Renal cortical epithelial cell (primary cell): ENCODE measurements at places on chromosomes 16 and 17.

- no peak for DNase-seq
Measured at GRCh38 chr16:27205423-27206065, 2.2 kb downstream of the KDM8 start.

DNA sequence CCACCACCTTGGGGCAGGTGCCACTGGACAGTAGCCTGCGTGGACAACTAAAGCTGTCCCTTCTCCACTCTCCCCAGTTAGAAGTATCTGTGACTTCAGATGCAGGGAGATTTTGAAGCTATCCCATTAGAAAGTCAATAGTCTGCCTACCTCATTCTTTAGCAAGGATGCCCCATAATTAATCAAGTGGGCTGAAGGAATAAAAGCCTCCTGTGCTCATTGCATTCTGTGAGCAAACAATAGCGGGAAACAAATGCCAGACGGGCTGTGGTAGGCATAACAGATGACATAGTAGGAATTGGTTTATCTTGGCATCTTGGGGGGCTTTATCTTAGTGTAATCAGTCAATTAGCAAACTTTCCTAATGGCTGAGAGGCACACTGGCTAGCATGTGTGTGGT, 96.7 kb upstream of the HSBP1 start:
- DNase-seq = no peak

DNA sequence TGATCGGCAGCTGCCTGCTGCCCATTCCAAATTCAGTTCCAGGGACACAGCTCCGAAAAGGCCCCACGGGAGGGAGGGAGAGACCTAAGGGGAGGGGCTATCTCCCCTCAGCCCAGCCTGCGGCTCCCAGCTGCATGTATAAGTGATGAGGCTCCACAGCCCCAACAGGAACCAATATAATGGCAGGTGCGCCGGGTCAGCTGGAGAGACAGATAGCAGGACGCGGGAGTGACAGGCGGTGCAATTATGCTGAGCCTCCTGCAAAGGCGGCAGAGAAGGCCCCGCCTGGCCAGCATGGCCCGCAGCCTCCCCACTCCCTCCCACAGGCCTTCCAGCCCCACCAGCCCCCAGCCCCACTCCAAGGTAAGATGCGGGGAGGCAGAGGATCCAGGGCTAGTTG, 8.1 kb upstream of the C1QL1 start:
- no peak for DNase-seq

GRCh38 chr17:79159926-79160325, 85.3 kb downstream of the ENGASE start:
- no peak for DNase-seq

DNA sequence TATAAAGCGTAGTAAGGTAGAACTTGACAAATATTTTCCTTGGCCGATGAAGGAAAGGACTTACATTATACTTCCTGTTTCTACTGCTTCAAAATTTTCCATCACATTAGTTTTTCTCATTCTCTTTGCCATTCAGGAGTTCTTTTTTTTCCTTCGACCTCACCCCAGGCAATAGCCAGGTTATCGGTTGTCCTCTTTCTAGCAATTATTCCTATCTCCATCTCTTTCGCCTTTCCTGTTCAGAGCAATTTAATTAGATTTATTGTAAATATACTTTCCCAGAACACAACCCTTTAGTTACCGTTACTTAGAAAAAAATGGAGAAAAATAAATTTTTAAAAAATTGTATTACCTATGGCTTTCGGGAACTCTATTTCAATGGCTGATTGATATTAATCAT, 205.2 kb downstream of the KCNJ2 start:
- no peak for DNase-seq

DNA sequence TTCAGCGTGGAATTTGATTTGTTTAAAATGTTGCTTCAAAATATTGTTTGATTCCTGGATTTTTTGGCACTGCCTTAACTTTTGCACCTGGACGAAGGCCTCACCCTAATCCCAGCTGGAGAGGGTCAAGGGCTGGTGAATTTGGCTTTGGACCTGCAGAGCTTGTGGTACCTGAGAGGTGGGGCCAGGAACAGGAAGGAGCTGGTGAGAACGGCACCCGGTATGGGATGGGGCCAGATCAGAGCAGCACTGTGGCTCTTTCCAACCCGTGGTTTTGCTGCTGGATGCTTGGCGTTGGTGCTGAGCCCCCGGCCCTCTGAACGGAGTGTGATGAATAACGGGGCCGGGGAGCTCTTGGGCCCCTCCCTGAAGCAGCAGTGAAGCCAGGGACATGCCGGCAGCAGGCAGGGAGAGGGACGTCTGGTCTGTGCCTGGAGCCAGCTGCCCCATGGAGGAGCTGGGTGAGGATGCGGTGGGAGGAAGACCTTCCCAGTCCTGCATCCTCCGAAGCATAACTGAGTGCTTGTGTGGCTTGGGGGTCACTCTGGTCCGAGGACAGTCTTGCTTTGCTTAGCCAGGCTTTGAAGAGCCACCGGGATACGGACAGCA, 275.4 kb downstream of the SEC14L1 start:
- no peak for DNase-seq

GRCh38 chr16:66746682-66747081, 4.7 kb downstream of the DYNC1LI2 start:
- DNase-seq = peak; percentile 71

GRCh38 chr16:31084584-31085302, 4.0 kb downstream of the PRSS53 start:
- DNase-seq = no peak

- no peak for DNase-seq
Measured at GRCh38 chr16:70801611-70802010, 653 bp upstream of the VAC14 start.

DNA sequence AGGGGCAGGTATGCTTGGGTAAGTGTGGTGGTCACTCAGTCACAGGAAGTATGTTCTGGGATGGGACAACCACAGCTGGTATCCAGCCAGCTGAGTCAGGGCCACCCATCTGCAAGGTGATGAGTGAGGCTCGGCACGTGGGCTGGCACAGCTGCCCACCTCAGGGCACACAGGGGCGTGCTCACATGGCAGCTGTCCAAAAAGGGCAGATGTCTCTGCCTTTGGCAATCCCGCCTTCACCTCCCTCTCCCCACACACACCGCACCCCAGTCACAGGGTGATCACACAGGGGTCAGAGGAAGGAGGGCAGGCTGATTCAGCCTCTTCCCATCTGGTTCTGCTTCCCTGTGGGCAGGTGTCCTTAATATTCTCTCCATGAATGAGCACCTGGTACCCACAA, 85.9 kb upstream of the TOB1 start:
- peak; percentile 47 for DNase-seq

DNA sequence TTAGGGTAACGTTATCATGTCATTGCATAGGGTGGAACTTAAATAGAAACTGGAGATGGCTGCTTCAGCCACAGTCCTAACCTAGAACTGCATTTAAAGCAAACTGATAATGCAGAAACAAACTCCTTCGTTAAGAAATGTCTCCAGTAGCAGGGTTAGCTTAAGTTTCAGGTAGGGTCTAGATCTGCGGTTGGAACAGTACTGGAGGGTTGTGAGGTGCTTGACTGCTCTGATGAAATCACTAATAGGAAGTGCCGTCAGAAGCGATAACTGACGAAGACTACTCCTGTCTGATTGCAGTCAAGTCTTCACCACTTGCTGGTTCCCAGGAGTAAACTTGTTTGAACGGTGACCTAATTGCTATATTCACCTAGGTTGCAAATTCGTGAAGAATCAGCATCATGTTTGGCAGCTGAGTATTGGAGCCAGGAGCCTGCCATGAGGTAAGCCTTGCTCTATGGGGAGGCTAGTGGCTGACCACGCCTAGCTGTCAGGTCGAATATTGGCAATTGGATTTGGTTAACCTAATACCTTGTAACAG, 24.5 kb downstream of the TRPV2 start:
- peak; percentile 31 for DNase-seq

DNA sequence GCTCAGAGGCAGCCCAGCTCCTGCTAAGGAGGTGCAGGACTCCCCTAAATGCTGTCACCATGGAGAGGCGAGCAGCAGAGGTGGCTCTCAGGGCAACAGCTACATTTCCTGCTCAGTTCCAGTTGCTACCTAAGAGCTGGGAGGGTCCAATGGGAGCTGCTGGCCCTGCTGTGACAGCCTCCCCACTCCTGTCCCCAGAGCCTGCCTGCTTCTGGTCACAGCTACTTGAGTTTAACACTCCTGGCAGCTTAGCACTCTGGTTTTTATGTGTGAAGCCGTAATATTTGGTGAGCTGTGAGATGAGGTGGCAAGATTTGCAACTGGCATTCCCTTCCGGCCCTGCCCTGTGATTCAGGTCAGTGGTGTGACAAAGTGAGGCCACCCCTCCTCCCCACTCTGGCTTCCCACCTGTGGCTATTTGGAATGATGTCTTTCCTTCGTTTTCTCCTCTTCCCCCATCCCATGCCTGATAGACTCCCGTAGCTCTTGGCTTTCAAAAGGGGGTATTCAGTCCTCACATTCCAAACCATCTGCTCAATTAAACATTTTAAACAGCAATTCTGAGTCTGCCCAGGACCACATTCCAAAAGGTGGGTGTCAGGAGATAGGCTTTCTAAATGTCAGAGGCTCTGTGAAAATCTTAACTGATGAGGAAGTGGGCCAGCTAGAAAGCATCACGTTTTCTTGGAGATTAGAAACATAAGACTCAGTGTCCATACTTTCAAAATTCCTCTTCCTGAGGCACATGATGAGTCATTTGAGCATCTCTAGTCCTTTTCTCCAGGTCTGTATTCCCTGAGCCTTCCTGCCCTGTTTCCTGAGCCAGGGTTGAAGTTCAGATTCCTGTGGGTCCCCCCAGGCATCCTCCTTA, 42.6 kb upstream of the SKAP1 start:
- peak; percentile 87 for DNase-seq

DNA sequence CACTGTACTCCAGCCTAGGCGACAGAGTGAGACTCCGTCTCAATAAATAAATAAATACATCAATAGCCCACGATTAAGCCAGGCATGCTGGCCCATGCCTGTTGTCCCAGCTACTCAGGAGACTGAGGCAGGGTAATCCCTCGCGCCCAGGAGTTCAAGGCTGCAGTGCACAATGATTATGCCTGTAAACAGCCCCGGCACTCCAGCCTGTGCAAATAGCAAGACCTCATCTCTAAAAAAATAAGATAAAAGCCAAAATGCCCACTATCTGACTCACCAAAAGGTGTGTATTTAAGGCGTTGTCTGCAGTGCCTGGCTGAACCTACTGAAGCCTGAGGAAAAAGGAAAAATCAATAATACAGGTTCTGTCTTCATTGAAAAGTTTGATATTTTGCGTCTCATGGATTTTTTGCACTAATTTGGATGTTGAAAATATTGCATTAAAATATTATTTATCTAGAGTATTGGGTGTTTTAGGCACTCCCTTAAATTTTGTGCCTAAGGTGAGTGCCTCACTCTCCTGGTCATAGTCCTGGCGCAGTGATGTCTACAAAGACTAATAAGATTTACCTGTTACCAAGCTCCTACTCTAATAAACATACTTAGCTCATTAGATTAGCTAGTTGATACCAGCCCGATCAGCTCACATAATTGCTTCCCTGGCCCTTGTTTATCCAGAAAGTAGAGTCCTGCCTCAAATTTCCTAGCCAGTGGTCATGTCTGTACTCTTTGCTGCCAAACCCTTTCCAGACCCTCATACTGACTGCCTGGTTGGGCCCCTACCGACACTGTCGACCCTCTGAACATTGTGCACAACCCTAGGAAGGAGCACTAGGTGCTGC, 24.7 kb upstream of the TOB1 start:
- peak; percentile 47 for DNase-seq

DNA sequence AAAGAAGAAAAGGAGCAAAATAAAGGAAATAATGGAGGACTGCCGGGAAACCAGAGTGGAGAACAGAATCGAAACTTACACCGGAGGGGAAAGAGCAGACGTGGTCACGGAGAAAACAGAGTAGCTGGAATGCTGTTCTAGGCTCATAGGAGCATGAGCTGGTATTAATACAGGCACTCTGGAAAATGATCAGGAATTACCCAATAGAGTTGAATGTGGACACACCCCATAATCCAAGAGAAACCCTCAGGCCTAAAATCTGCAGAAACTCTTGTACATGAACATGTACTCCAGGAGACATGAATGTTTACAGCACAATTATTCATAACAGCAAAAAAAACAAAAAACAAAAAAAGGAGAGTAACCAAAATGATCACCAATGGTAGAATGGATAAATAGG, 77.7 kb downstream of the RPH3AL start:
- DNase-seq = no peak

DNA sequence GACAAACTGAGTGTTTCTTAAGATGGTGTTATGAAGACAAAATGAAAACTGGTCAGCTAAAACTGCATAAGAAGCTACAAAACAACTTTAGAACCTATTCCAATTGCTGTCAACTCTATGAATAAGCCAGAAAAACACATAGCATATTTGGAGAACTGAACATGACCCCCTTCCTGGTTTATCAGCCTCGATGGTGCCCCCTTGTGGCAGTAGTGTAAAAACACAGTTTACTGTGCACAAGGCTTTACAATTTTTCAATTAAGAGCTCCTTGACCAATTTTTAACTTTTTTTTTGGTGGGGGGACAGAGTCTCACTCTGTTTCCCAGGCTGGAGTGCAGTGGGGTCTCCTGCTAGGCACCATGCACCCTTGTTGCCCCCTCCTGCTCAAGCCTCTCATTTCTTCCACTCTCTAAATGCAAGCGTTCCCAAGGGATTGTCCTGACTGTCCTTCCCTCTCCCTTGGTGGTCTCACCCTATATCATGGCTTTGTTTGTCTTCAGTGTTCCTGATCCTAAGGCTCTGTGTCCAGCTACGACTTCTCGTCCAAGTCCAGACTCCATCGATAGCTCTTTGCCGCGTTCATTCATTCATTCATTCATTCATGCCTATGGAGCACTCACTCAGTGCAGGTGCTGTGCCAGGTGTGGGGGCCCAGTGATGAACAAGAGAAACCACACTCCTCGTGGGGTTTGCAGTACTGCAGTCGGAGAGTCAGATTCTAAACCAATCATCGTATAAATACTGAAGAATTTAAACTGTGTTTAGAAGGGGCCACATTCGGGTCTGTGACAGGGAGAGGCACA, 7.5 kb downstream of the EIF1 start:
- DNase-seq = peak; percentile 75

DNA sequence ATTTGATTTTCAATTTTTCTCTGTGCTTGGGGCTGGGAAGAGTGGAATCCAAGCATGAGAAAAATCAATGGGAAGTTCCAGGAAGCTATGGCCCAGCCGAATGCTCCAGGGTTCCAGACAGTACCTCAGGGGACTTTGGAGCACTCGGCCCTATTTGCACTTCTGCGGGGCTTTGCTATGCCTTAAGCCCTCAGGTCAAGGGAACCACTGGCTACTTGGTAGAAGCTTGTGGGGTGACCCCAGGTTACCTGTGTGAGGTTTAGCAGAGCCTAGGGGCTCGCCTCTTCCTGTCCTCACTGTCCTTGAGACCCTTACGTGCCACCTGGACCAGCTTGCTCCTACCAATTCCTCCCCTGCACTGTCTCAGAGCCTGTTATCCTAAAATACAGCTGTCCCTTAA, 121.3 kb downstream of the MGAT5B start:
- DNase-seq = no peak
